Activated CD4-positive, alpha-beta memory T cell treated with anti-CD3 and anti-CD28 coated beads, Interleukin-2, amount 10 ng/mL, durations not matched to agents 7 days and 5 days (primary cell): ENCODE measurements at places on chromosomes 16 and 17.

GRCh38 chr16:17369421-17370222 lies 101.1 kb downstream of the XYLT1 start:
- peak; percentile 83 for DNase-seq

- DNase-seq, result no peak
These were observed 78.8 kb upstream of the RPRML start for GRCh38 chr17:47057830-47058229.

DNA sequence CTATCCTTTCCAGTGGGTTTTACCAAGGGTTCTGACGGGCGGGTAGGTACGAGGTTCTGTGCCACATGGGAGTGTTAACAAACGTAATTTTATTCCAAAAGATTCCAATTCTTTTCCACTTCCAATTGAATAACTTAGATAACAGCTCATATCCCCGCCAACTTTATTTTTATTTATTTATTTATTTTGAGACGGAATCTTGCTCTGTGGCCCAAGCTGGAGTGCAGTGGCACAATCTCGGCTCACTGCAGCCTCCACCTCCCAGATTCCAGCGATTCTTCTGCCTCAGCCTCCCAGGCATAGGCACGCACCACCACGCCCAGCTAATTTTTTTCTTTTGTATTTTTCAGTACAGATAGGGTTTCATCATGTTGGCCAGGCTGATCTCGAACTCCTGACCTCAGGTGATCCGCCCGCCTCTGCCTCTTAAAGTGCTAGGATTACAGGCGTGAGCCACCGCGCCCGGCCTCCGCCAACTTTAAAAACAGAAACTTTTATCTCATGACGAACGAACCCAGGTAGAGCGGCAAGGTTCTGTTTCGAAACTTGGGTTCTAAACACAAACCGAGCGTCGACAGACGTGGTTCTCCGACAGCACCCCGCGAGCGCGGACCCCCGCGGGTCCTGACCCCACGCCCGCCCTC lies 613 bp downstream of the ECI1 start:
- DNase-seq, result peak; percentile 54

GRCh38 chr16:67943619-67944504 lies at the start of gene LCAT:
Gene LCAT (minus strand): TSS chr16:67944120. CDS start chr16:67944101, 19 bp downstream.
- no peak for DNase-seq

DNA sequence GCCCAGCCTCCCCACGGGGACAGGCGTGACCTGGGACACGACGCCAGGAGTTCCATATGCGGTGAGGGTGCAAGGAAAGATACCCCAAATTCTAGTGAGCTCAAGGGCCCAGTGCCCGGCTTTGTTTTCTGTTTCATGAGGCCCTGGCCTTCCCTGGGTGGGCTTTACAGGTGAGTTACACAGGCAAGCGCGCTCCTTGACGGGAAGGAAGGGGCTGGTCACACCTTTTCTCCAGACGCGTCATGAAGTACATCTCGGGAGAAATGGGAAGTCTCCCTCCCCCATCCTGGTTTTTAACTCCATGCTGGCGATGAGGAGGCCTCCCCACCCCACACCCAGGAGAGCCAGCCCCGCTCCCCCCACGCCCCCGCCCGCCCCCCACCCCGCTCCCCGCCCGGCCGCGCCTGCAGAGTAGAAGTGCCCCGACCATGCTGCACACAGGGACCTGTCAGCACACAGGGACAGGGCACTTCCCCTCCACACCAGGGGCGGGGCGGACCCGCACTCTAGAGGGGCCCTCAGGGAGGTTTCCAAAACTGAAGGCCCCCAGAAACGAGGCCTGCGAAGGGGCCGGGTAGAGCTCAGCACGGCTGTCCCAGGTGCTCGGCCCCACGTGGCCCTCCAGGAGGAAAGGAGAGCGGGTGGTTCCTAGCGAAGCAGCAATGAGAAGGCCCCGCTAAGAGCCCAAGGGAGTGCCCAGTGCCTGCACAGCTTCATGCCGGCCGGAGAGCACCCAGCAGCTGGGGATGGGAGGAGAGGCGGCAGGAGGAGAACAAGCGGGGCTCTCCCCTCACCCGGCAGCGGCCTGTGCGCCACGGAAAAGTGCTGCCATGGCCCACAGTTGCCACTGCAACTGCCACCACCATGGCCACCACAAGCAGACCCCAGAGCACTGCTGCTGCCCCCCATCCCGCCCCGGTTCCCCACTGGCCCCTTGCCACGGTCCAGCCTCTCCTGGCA lies 7.7 kb downstream of the CYB561 start:
- no peak for DNase-seq

- DNase-seq, result no peak
These were observed 10.5 kb downstream of the FTO start for GRCh38 chr16:53714205-53715022.

GRCh38 chr17:40671282-40671681 lies 6.3 kb upstream of the KRT222 start:
- DNase-seq, result no peak

DNA sequence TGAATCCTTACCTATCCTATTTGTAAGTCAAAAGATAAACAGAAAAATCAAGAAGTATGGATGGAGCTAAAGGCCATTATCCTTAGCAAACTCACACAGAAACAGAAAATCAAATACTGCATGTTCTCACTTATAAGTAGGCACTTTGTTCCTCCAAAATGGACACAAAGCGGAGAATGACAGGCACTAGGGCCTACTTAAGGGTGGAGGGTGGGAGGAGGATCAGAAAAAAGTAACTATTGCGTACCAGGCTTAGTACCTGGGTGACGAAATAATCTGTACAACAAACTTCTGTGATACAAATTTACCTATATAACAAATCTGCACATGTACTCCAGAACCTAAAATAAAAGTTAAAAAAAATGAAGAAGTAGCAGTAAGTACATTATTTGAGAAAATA lies 164.3 kb downstream of the PARN start:
- DNase-seq, result no peak

DNA sequence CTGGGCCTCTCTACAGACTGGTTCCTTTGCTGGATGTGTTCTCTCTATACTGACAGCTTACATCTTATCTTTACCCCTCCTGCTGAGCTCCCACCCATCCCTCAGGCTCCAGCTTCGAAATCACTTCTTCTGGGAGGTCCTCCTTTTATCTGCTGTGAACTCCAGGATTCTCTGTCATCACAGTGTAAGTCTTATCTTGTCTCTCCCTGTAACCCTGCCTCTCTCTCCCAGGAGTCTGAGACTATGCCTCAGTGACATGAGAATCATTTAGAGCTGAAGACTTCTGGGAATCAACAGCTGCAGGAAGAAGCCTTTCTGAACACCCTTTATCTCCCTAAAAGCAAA lies 148.1 kb upstream of the HS3ST3A1 start:
- no peak for DNase-seq

- DNase-seq, result no peak
These were observed 47.5 kb downstream of the WNT3 start for GRCh38 chr17:46770818-46771560.

- DNase-seq, result no peak
These were observed 20.7 kb downstream of the CD7 start for GRCh38 chr17:82296511-82297279.

- DNase-seq, result no peak
These were observed 22.4 kb downstream of the CCDC182 start for GRCh38 chr17:57722704-57723043.

DNA sequence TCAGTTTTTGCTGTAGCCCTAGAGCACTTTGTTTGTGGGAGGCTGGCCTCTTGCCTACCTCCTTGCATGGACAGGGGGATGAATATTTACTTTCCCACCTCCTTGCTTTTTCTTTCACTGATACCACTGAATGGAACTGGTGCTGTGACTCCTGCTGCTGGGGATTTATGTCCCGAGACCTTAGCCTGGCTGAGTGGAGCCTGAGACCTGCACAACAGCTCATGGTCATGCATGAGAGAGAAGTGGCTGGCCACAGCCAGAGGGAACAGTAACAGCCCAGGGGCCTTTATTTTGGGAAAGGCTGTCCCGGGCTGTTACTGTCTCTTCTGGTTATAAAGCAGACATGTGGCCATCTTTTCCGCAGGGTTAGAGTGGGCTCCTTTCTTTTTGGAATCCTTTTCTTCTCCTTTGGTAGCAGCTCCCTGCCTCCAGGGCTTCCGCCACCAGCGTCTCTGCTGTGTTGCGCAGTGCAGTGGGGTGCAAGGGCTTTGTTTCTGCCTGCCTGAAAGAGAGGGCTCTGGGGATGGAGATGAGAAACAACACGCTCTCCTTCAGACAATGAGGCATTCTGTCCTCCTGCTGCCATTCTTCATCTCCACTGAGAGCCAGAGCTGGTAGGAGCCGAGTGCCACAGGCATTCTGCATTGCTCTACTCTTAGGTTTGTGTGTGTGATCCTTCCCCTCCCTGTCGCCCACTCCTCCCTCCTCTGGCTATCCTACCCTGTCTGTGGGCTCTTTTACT lies 14.5 kb downstream of the SNX11 start:
- DNase-seq, result no peak

DNA sequence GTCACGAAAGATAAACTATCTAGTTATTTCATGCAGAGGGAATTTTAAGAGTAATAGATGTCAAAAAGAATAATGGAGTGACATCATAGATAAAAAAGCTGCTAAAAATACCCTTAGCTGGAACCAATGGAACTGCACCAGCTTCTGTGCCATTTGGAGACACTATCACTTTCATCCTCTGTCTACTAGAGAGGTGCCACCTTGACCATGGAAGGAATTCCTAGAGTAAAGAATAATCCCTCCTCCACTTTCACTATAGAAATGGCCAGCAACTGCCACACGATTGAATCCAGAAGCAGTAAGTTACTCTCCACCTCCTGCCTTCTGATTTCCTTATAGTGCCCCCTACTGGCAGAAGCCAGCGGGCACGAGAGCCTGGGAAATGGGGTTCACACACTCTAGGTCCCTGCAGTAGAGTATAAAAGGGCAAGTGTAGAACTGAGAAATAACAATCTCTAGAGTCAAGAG lies 2.8 kb upstream of the ALDH3A2 start:
- DNase-seq, result peak; percentile 71

- no peak for DNase-seq
These were observed 95.1 kb downstream of the PRKCA start for GRCh38 chr17:66397486-66397885.

DNA sequence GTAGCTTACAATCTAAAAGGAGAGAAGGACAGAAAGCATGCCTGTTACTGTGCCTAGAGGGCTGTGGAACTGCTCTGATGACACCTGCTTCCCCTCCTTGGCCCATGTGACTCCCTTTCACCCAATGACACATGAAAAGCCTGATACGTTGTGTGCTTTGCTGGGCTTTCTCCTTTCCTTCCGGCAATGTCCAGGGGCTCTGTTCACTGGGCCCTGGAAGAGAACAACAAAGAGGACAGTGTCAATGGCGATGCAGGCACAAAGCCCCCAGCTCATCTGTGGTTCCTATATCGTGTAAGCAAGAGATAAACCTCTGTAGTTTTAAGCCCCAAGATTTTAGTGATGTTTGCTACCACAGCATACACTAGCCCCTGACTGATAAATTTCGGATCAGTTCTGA lies 306.1 kb downstream of the ABCC12 start:
- DNase-seq, result no peak

DNA sequence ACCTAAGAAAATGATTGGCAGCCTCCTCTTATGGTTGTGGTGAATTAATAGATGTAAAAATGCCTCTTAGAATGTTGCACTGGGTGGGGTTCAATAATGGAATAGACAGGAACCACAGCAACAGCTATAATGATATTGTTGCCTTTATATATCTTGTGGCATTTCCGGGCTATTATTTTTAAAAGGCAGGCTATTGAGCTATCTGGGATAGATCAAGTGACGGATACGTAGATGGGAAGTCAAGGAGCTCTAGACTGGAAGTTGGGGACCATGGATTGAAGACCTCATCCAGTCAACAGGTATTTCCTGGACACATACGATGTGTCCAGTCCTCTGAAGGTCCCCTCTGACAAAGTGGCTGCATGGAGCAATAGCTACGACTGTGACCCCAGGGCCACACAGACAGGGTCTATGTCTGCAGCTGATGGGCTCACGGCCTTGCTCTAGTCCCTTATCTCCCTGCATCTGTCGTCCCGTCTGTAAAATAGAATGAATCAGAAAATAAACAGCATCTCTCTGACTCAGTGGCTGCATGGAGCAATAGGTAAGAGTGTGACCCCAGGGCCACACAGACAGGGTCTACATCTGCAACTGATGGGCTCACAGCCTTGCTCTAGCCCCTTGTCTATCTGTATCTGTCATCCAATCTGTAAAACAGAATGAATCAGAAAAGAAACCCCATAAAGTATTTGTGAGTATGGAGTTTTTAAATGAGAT lies 117.7 kb upstream of the FOXF1 start:
- DNase-seq, result no peak

- DNase-seq, result no peak
These were observed 91.5 kb downstream of the SPAG9 start for GRCh38 chr17:51029142-51029541.

- DNase-seq, result no peak
These were observed 340.3 kb upstream of the TNRC6C start for GRCh38 chr17:77618173-77618572.

GRCh38 chr16:84884596-84885341 lies 65.0 kb downstream of the CRISPLD2 start:
- DNase-seq, result no peak

DNA sequence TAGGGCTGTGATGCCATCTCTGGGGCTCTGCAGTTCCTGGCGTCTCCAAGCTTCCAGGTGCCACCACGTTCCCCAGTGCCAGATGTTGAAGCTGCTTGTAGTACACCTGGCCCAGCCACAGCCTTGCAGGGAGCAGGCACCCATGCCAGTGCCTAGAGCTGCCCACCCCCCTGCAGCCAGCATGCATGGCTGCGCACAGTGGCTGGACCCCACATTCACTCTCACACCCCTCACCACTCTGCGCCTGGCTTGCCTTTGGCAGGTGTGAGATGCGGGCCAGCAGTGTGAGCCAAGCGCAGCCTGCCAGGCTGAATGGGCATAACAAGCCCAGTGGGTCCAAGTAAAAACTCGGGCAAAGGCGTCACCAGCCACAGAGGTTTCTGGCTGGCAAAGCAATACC lies 75.4 kb upstream of the CHMP6 start:
- no peak for DNase-seq

DNA sequence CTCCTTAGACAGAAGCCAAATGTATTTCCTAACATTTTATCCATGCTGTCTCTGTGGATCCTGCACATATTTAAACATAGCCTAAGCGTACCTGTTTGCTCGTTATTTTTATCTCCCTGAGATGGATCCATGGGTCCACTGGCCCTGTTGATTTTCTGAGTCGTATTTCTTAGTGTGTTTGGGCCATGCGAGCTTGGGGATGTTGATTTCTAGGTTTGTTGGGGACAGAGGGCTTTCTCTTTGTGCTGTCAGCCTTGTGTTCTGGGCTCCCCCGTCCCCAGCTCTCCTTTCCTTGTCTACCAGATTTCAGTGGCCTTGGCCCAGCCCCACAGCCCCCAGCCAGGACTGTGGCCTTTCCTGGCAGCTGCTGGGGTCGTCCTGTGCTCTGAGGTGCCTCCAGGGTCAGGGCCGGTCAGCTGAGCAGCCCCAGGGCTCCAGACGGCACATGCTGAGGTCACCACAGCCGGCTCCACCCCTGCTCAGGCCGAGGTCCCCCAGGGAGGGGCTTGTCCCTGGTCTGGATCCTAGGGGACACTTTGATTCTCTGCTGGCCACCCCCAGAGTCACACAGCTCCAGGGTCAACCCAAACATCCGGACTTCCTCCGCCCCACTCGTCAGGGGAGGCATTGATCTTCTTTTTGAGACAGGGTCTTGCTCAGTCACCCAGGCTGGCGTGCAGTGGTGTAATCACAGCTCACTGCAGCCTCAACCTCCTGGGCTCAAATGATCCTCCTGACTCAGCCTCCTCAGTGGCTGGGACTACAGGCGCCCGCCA lies 4.4 kb downstream of the SSTR5 start:
- no peak for DNase-seq
